COLO829 (cell line): ENCODE measurements at places on chromosomes 12 and 14.
A peak's percentile ranks its signal among the peaks of the same experiment; 100 is the strongest.

GRCh38 chr14:51382506-51382905 is 142.5 kb downstream of the TMX1 start:
- DNase-seq, result no peak

GRCh38 chr12:124422570-124423523 is 128.0 kb downstream of the RFLNA start:
- DNase-seq, result peak; percentile 71

DNA sequence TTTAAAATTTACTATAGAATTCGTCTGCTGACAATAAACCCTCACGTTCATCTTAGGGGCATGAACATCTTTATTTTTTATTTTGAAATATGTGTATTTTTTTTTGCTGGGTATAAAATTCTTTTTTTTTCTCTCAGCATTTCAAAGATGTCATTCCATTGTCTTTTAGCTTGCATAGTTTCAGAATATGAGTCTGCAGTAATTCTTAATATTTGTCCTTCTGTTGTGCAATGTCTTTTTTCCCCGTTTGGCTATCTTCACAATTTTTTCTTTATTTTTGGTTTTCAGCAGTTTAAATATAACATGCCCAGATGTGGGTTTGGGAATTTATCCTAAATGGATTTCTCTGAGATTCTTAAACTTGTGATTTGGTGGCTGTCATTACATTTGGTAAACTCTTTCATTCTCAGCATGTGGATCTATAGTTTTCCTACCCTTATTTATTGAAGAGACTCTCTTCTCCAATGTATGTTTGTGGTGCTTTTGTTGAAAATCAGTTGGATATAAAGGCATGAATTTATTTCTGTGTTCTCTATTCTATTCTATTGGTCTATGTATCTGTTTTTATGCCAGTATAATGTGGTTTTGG is 37.8 kb upstream of the PLBD1 start:
- DNase-seq, result no peak

GRCh38 chr14:98822917-98823316 is 449.1 kb downstream of the BCL11B start:
- no peak for DNase-seq

GRCh38 chr14:23033801-23034497 is 751 bp downstream of the PSMB5 start:
- no peak for DNase-seq

DNA sequence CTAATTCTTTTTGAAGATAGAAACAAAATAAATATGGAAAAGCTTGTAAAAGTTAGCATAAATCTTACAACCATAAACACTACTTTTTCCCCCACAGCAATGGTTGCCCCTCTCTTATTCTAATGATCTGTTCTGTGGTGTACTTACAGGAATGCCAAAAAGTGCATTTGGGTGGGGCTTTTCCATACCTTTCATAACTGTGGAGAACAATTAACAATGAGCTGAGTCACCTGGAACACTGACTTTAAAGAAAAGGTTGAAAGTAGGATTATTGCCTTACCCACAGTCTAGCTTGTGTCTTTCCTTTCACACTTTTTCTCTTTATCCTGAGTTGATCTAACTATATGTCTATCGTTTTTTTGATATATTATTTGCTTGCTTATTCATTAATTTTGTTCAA is 86.9 kb downstream of the TPH2 start:
- no peak for DNase-seq
